ENCODE measurements at places on chromosomes 6 and 20.

DNA sequence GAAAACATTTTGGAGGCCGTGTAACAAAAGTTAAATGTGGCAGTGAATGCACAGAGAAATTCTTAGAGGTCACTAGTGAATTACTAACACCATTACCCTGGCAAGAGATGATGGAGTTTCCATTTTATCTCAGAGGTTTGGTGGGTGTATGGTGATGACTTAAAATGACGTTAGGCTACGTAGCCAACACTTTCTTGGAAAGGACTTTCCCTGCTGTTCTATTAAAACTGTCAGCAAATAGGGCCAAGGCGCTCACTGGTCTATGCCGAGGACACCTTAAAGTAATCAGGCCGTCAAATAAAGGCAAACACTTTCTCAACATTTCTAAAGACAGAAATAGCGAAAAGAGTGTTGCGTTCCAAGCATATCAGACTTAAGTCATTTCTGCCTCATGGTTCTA lies 160.8 kb downstream of the GMPR start:
- no peak for DNase-seq

DNA sequence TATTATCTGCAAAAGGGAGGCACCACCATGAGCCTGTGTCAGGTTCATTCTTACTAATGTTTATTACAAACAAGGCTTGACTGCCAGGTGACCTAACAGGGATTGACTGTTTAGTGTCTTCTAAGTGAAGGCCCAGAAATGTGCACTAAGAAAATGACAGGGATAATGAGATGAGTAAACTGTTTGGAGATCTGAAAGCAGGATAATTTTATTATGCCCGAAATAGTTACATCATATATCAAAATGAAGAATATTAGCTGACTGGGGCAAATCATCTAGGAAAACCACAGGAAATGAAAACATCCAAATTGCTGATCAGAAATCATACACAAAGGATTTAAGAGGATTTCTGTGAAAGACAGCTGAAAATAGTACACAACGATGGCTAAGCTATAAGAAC lies 516.7 kb downstream of the HDGFL1 start:
- DNase-seq, result no peak

- no peak for DNase-seq
These were observed 92.5 kb downstream of the LRRC1 start for GRCh38 chr6:53887316-53887715.

DNA sequence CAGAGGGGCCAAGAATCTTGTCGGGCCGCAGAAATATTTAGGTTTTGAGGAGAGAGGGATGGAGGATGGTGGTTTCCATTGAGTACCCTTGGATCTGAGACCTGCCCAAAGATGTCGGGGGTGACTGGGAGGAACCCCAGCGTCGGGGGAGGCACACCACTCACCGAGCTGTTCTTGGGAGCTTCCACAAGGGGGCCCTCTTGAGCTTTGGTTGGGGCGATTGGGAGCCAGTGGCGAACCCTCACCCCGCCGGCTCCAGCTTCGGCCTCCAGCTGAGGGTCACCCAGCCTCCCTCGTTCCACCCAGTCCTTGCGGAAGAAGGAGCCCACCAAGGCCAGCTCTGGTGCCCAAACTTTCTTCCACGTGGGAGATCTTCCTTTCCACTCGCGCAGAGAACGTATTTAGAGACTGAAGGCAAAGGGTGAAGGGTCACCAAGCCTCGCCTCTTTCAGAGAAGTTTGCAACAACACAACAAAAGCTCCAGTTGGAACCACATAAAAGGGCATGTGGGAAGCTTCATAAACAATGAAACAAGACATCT lies 33.6 kb downstream of the APCDD1L start:
- peak; percentile 40 for DNase-seq

DNA sequence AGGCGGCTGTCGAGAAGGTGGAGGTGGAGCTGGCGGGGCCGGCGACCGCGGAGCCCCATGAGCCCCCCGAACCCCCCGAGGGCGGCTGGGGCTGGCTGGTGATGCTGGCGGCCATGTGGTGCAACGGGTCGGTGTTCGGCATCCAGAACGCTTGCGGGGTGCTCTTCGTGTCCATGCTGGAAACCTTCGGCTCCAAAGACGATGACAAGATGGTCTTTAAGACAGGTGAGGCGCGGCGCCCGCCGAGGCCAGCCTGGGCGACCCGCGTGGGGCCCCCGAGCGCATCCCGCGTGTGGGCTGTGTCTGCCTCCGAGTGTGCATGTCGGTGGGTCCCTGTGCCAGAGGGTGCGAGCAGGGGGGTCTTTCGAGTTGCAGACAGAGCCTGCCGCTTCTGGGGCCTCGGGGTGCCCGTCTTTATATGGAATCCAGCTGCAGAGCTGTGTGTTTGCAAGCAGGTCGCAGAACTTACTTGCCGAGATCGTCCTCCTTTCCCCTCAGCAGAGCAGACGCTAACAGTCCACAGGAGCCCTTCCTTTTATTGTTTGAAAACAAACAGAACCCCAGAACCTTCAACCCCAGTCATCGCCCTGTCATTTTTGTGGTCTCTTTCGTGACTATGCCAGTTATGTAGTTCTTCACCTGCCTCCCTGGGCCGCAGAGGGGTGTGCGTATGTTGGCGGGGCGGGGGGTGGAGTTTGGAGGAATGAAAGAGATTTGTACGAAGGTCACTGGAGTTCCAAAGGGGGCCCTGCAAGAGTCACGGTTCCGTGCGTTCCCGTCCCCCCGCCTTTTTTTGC lies 766 bp downstream of the SLC16A10 start:
- no peak for DNase-seq

- DNase-seq, result peak; percentile 30
These were observed 7.3 kb upstream of the COL9A1 start for GRCh38 chr6:70310063-70310694.

DNA sequence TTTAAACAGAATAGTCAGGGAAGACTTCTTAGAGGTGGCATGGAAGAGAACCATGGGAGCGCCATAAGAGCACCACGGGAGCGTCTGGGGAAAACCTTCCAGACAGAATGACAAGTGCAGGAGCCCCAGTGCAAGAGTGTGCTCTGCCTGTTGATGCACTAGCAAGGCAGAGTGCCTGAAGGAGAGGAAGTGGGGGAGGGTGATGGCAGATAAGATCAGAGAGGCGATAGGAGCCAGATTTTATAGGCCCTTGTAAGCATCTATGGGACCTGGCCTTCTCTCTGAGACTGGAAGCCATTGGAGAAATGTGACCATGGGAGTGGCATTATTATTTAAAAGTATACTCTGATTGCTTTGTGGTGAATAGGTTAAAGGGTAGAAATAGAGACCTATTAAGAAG lies 13.1 kb downstream of the FUCA2 start:
- no peak for DNase-seq

- no peak for DNase-seq
These were observed 64.2 kb upstream of the CCN6 start for GRCh38 chr6:111989743-111990142.

GRCh38 chr20:37160683-37161082 lies 18.4 kb upstream of the RPN2 start:
- DNase-seq, result no peak

DNA sequence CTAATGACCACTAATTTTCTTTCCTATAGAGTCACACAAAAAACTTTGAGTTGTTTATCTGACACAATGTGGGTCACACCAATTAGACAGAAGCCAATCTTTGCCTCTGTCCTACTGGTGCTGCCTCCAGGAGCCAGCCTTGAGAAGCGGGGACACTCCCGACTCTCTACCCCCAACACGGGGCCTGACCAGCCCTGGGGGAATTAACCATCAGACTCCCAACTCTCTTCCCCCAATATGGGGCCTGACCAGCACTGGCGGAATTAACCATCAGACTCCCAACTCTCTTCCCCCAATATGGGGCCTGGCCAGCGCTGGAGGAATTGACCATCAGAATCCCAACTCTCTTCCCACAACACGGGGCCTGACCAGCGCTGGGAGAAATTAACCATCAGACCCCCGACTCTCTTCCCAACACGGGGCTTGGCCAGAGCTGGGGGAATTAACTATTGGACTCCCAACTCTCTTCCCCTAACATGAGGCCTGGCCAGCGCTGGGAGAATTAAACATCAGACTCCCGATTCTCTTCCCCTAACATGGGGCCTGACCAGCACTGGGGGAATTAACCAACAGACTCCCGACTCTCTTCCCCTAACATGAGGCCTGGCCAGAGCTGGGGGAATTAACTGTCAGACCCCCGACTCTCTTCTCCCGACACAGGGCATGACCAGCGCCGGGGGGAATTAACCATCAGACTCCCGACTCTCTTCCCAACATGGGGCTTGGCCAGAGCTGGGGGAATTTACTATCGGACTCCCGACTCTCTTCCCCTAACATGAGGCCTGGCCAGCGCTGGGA lies 12.5 kb downstream of the CST7 start:
- DNase-seq, result no peak

GRCh38 chr20:11045412-11046175 lies 371.8 kb upstream of the JAG1 start:
- DNase-seq, result no peak

- no peak for DNase-seq
These were observed 14.8 kb downstream of the PMEPA1 start for GRCh38 chr20:57695012-57695411.

DNA sequence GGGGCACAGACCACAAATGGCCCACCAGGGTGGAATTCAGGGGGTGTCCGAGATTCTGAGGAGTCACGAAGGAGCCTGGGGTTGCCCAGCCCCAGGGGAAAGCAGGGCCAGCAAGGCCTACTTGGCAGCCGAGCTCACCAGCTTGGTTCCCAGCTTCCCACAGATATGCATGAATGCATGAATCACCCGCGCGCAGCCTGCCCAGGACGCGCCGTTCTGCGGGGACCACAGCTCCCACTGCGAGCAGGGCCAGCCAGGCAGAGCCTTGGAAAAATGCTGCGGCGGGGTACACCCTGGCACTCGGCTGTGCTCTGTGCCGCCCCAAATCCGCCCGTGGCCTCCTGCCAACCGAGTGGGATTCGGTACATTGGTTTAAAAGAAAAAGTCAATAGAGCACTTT lies 211.0 kb downstream of the NFATC2 start:
- no peak for DNase-seq
